ENCODE measurements at places on chromosomes 2 and 18.
A peak's percentile ranks its signal among the peaks of the same experiment; 100 is the strongest.

- DNase-seq, result no peak
Measured at GRCh38 chr2:42900289-42900891, 108.0 kb upstream of the HAAO start.

GRCh38 chr2:102480285-102481195, 7.5 kb downstream of the SLC9A4 start:
- no peak for DNase-seq

GRCh38 chr2:25387876-25388449, 46.2 kb upstream of the DNMT3A start:
- no peak for DNase-seq

- no peak for DNase-seq
Measured at GRCh38 chr2:186984966-186985365, 136.0 kb upstream of the ZSWIM2 start.

DNA sequence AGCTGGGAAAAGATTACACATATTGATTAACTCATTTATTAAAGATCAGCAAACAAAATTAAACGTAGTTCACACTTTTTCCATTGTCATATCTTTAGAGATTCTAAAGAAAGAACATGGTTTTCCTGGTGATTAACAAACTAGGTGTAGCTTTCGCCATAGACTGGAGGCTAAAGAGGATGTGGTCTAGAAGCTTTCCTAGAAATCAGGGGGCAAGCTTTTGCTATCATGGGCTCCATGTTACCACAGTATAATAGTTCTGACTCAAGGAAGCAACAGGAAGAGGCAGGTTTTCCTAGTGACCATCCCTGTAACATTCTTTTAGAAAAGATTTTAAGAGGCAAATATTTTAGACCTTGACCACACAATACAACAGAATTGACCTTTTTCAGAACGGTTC, 232.7 kb downstream of the METTL4 start:
- no peak for DNase-seq

DNA sequence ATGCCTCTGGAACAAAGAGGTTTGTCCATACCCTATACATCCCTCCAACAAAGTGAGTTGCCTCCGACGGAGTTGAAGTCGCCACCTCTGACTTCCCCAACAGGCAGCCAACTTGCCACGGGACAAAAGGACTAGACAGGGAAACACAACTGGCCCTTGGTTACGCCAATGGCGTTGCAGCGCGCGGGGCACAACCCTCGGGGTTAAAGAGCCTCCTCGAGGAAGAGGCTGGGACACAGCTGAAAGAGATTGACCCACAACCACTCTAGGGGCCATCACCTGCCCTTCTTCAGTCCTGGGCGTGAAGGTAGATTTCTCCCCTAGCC, 545 bp downstream of the GTF3C2 start:
- no peak for DNase-seq

- no peak for DNase-seq
Measured at GRCh38 chr18:54720620-54721019, 107.7 kb upstream of the RAB27B start.

DNA sequence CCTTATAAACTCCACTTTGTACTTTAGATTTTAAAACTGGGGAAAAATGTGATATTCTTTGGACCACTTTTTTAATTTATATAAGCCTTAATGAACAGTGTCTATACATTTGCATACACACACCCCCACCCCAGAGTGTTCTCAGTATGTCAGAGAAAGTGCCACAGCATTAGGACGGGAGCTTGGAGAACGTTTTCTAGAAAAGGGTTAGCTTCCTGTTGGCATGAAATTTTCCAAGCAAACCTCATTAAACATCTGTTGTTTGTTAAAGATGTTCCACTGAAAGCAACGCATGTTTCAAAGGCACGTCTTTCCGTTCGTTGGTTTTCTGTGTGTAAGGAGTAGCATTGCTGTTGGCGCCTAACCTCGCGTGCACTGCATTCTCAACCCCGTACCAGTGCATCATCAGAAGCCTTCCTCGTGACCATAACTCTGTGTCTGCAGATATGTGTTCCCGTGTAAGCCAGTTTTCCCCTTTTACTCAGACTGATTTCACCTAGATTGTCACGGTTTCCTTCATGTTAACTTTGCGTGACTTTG, 228.5 kb downstream of the ALPK2 start:
- DNase-seq, result no peak

DNA sequence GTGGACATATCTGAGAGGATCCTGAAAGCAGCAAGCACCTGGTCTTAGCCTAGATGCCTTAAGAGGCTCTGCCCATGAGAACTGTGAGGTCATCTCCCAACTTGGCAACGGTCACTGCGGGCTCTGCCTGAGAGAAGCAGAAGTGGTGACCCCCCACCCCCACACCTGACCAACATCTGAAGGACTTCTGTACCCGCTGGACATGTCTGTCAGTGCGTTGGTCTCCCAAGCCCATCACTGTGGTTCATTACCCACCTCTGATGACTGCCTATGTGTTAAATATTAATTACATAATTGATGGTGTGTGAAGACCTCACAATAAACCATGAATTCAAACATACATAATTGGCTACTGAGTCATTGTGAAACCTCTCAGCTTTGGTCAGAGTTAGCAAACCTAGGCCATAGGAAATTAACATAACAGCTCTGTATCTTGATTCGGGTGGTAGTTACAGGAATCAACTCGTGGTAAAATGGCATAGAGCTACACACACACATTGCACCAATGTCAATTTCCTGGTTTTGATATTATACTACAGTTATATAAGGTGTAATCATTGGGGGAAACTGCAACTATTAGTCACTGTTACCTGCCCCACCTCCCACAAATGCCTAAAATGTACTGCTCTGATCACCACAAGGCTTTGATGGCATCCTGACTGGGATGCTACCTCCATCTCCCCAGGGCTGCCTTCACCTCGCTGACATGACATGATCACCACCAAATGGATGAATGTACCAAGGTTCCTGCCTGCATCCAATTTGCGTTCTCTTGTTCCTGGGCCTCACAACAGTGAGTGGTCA, 4.3 kb upstream of the GALNT1 start:
- no peak for DNase-seq

- DNase-seq, result no peak
Measured at GRCh38 chr18:75319905-75320304, 107.6 kb downstream of the SMIM21 start.

DNA sequence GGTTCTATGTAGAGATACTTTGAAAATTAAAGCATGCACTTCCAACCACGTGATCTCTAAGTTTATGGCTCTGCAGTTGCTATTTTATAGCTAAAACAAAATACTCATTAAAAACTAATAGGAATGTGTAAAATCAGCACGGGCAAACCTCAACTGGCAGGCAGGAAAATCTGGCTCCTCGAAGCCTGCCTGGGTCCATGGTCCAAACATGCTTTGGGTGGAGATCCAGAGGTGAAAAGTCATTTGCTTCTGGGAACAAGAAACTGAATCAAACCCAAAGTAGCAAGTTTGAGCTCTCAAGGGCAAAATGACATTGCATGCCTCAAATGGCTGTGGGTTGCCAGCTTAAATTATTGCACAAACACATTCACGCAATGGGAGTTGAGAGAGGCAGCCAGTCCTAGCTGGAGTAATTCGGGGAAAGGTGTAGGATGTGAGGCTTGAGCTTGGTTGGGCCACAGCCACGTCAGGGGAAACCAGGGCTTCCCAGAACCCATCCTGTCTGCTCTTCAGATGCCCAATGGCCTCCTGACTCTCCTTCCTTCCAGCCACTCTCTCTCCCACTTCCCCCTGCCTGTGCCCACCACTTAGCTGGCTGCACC, 75.2 kb upstream of the LCLAT1 start:
- DNase-seq, result no peak

GRCh38 chr2:238164906-238165287, 6.1 kb downstream of the ERFE start:
- DNase-seq, result no peak

- no peak for DNase-seq
Measured at GRCh38 chr2:154507186-154507585, 191.3 kb upstream of the KCNJ3 start.

DNA sequence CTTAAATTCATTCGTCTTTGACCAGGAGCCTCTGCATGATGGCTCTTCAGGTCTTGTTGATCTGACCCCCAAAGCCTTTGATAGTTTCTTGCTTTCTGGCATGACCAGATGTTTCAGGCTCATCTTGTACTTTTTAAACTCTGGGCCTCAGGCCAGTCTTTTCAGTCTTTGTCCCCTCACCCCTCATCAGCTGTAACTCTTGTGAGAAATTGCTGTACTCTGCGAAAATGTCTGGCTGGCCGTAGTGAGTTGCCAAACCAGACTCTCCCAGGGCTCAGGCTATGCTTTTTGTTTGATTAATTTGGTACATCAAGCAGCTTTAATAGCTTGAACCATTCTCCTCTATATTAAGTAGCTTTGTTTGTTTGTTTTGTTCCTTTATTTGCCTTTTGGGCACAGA, 75.9 kb downstream of the BABAM2 start:
- DNase-seq, result no peak

GRCh38 chr2:234992624-234993349, 41.0 kb downstream of the SH3BP4 start:
- DNase-seq, result no peak

DNA sequence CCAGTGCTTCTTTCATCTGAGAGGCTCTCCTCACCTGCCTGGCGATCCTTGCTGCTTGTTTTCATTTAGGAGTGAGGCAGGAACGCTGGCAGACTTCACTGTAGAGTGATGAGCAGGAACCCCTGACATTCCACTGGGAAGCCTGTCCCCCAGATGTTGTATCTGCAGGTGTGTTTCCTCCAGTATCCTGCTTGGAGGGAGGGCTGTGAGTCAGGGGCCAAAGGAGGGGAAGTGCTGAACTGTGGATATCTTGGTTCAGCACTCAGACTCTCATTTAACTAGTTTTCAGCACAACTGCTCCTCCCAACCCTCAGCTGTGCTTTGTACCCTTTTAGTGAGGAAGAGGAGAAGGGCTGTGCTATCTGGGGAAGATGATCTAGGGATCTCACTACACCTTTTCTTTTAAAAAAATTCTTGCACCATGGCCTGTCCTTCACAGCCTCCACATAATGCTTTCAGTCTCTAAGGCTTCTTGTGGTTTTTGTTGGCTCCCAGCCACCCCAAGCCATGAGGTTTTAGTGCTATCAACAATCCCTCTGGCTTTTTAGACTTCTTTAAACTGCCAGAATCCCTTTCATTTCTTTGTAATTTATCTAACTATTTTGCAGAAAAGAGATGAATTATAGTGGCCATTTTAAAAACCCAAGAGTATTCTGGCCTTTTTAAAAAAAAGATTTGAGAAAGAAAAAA, 11.2 kb downstream of the ANKAR start:
- DNase-seq, result peak; percentile 57

- no peak for DNase-seq
Measured at GRCh38 chr2:184689638-184690037, 91.3 kb downstream of the ZNF804A start.

DNA sequence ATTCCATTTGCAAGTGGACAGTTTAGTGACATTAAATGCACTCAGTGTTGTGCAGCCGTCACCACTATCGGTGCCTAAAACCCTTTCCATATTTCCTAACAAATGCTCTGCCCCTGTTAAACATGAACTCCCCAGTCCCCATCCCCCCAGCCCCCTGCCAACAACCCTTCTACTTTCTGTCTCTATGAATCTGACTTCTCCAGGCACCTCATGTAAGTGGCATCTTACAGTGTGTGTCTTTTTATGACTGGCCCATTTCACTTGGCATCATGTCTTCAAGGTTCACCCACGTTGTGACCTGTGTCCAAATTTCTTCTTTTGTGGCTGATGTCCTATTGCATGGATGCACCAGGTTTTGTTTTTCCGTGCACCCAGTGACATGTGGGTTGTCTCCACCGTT, 140.9 kb upstream of the GPC1 start:
- no peak for DNase-seq

DNA sequence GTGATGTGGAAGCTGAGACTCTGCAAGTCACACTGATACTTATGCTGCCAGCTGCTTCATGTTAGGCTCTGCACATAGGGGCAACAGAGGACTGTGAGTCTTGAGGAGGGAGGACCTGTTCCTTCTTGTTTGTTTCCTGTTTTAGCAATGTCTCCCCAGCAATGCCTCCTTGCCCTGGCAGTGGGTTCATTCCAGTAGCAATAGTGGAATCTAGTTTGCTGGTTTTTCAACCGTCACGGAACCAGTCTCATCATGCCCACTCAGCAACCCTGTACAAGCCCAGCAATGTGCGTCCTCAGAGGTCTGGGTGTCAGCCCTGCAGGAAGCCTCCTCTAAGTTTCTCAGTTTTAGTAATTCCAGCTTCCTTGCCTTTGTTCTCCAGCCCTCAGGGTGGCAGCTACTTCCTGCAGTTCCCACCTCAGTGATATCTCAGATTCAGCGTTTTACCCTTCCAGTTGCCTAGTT, 20.5 kb upstream of the ITGB6 start:
- DNase-seq, result no peak

- no peak for DNase-seq
Measured at GRCh38 chr2:209519906-209520305, 96.1 kb downstream of the MAP2 start.

GRCh38 chr2:54988612-54989011, 61.6 kb downstream of the RTN4 start:
- DNase-seq, result no peak

DNA sequence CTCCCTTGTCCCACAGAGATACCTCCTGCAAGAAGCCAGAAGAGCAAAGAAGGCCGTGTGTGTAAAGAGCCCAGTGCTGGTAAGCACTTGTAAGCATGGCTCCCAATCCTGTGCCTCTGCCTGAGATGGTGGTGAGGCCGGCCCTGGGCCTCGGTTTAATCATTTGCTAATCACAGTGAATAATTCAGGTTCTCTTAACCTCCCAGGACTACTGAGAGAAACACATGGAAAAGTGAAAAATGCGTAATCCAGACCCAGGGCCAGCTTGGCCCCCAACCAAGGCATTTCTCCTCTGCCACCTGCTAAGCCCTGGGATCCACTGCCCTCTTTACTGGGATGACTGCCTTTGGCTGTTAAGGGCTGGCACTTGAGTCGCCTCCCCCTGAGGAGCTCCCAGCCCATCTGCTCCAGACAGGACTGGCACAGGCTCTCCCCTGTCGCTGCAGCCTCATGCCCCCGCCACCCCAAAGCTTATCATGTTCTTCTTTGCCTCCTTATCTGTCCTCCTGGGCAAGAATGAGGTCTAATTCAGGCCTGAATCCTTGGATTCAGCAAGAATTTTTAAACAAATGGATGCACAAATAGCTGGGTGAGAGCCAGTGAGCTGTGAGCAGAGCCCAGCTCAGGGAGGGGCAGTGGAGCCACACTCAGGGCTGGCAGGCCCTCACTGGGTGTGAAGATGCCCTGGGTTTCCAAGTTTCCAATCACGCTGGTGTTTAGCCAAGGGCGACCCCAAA, 193.9 kb upstream of the HS6ST1 start:
- DNase-seq, result no peak

- no peak for DNase-seq
Measured at GRCh38 chr2:144026753-144027152, 493.2 kb downstream of the ZEB2 start.

DNA sequence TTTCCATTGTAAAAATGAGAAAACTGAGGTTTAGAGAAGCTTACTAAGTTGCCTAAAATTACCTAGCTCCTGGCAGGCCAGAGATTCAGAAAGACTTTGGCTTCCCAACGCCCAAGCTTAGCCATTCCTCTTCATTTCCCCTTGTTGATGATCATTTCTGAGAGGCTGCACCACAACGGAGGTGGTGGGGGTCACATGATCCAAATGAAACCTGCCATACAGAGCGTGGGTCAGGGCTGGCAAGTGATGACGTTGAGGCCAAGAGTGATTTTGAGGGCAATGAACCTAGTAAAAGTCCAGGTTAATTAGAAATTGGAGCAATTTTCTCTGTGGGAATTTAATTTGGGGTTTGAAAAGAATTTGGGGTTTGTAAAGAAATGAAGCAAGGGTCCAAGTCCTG, 109.9 kb downstream of the TMEM182 start:
- DNase-seq, result no peak

GRCh38 chr2:120770176-120770575, 34.5 kb downstream of the GLI2 start:
- no peak for DNase-seq

GRCh38 chr2:231549446-231550239, 19.4 kb upstream of the NMUR1 start:
- no peak for DNase-seq

Measured in common myeloid progenitor, CD34-positive (primary cell).